ENCODE measurements at places on chromosomes 1 and 21. TPM values are rescaled to one million over a fixed set of nuclear protein-coding genes. Genes with fewer than 3 reads are reported as not detected.
A peak's percentile ranks its signal among the peaks of the same experiment; 100 is the strongest.

- no peaks in the 10 kb centered on the region for H3K27me3 ChIP-seq
- no peak overlapping the region for H3K4me3 ChIP-seq
- H3K4me1 ChIP-seq, result no peaks in the 10 kb centered on the region
- no peak for DNase-seq
- H3K36me3 ChIP-seq, result no peaks in the 10 kb centered on the region
- no peak overlapping the region for H3K27ac ChIP-seq
Observed at GRCh38 chr21:27639286-27639685, 672.4 kb upstream of the ADAMTS5 start.

GRCh38 chr1:159122005-159122621, 45.5 kb upstream of the AIM2 start:
- peak; percentile 29 for DNase-seq
- H3K4me3 ChIP-seq, result no peak overlapping the region
- H3K36me3 ChIP-seq, result no peaks in the 10 kb centered on the region
- H3K4me1 ChIP-seq, result no peaks in the 10 kb centered on the region
- H3K27me3 ChIP-seq, result peaks cover 3% of the 10 kb centered on the region

- H3K27me3 ChIP-seq, result no peaks in the 10 kb centered on the region
- H3K4me3 ChIP-seq, result no peak overlapping the region
- H3K27ac ChIP-seq, result no peak overlapping the region
- H3K4me1 ChIP-seq, result peaks cover 5% of the 10 kb centered on the region
- DNase-seq, result no peak
- H3K36me3 ChIP-seq, result 0 out of 2 replicates have a peak, but pooled peaks cover under 1% of the 10 kb centered on the region
Observed at GRCh38 chr1:6321205-6321604, 60.3 kb upstream of the GPR153 start.

DNA sequence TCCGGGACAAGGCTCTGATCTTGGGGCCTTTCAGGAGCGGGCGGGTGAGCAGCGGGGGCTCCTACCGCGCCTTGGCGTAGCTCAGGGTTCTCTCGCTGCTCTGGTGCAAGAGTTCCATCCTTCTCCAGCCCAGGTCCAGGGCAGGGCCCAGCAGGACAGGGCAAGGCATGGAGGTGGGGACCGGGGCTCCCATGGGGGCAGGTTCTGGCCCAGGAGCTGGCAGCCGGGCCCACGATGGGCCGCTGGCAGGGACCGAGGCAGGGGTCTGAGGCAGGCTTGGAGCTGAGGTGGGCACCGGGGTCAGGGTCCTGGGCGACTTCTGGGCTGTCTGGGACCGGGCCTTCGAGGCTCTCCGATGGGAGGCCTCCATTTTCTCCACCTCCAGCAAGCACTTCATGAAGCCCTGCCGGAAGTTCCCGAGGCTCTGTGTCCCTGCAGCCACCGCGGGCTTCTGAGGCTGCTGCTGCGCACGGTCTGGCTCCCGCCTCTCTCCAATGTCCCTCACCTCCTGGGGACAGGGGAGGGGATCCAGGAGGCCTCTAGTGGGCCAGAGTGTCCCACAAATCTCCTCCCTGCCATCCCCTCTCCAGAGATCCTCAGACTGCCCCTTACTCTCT, 27.6 kb downstream of the SPATA21 start:
- no peak overlapping the region for H3K4me3 ChIP-seq
- DNase-seq, result no peak
- peaks cover 4% of the 10 kb centered on the region for H3K27me3 ChIP-seq
- H3K36me3 ChIP-seq, result no peaks in the 10 kb centered on the region
- H3K27ac ChIP-seq, result no peak overlapping the region
- H3K4me1 ChIP-seq, result no peaks in the 10 kb centered on the region

- H3K36me3 ChIP-seq, result no peaks in the 10 kb centered on the region
- no peaks in the 10 kb centered on the region for H3K4me1 ChIP-seq
- peak; percentile 47 for DNase-seq
- no peaks in the 10 kb centered on the region for H3K27me3 ChIP-seq
- no peak overlapping the region for H3K27ac ChIP-seq
- no peak overlapping the region for H3K4me3 ChIP-seq
Observed at GRCh38 chr1:170929412-170929834, 5.9 kb upstream of the MROH9 start.

DNA sequence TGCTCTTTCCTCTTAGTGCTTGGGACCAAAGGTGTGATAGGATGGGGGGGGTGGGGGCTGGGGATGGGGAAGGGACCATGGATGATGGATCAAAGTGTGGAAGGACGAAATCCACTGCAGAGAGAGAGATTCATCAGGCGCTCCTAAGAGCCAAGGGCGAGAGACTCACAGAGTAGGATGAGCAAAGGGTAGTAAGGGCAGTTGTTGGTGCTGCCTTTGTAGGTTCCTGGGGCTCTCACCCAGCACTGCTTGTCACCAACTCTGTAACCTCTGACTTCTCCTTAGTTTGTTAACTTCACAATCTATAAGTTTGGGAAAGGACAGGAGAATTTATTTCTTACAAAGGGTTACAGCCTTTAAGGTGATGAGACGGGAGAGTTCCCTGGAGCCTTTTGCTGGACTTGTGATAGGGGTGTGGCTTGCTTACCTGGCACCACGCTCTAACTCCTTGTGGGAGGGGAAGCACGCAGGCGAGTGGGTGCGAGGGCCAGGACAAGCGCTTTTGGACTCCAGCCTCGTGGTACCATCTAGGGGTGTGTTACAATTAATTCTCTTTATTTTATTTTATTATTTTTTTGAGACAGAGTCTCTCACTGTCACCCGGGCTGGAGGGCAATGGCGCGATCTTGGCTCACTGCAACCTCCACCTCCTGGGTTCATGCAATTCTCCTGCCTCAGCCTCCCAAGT, 1.6 kb upstream of the PDXK start:
- no peak overlapping the region for H3K27ac ChIP-seq
- H3K4me3 ChIP-seq, result no peak overlapping the region
- H3K27me3 ChIP-seq, result no peaks in the 10 kb centered on the region
- peaks cover 3% of the 10 kb centered on the region for H3K36me3 ChIP-seq

Gene KCNK2
- total RNA-seq, result 86.9 TPM

Measured in IMR-90 (cell line).